Astrocyte (in vitro differentiated cells and primary cell): ENCODE measurements at places on chromosomes 12 and 14.
A peak's percentile ranks its signal among the peaks of the same experiment; 100 is the strongest.

DNA sequence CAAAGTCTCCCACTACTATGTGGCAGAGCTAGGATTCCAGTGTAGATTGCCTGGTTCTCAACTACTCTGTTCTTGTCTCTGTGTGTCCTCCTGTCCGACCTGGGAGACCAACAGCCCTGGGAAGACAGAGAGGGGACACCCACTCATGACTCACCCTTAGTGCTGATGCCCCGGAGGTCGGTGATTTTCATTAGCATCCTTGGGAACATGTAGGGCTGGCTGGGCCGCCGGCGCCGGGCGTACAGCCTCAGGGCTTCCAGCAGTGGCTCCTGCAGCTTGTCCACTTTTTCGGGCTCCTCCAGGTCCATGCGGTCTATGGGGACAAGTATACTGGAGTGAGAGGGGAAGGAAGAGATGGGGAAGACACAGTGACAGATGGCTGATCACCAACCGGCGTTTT lies 5.9 kb upstream of the ITGB7 start:
- DNase-seq = no peak

DNA sequence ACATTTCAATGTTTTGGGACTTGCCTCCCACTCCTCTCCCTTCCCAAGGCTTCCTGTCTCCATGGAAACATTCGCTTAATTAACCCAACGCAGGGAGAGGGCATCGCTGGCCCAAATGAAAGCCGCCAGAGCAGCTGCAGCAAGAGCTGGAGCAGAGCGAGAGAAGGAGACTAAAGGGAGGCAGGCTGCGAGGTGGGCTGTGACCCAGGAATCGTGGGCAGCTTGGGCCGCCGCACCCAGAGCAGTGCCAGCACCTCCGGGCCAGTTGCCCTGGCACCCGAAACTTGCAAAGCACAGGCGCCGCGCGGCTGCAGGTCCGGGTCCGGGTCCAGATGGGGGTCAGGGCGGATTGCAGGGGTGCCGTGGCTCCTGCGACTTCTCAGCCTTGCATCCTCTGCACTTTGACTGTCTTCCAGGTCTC lies 43.5 kb upstream of the PTPRQ start:
- peak; percentile 31 for DNase-seq

DNA sequence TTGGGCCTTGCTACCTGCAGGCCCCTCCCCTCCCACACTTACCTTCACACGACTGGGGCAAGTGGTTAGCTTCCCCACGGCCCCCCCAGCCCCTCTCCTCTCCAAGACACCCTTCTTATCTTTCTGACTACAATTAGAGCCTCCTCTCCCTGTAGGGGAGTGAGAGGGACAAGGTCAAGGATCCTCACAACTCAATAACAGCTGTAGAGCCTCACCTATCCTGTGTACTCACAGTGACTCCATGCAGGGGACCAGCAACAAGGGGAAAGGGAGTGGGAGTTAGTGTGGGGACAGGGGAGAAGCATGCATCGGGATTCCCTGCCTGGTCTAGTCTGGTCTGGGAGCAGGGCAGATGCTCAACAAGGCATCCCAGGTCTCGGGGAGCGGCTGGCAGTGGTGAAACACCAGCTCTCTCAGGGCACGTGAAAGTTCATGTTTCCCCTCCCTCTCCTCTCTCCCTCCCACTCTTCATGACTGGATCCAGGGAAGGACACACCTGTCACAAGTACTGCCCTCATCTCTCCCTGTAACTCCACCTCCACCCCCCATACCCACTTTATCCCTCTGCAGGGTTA lies 45.3 kb downstream of the SMUG1 start:
- no peak for DNase-seq

DNA sequence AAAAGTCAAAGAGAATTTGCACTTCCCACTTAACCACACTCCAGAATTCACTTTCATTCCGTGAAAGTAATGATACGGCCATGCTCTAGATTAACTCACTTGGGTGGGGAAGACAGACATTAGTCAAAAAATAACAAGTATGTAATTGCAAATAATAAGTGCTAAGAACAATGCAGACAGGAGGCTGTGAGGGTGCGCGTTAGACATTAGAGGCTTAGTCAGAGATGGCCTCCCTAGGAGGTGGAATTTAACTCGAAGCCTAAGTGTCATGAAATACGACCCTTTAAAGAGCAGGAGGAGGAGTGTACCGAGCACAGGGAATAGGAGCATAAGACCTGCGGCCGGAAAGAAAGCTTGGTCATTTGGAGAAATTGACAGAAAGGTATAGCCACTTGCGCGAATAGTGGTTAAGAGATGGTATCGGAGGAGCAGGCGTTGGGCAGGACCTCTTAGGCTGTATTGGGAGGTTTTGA lies 628 bp downstream of the SNRPF start:
- DNase-seq = peak; percentile 38

- DNase-seq = no peak
Measured at GRCh38 chr12:89721291-89721987, 12.8 kb upstream of the ATP2B1 start.

DNA sequence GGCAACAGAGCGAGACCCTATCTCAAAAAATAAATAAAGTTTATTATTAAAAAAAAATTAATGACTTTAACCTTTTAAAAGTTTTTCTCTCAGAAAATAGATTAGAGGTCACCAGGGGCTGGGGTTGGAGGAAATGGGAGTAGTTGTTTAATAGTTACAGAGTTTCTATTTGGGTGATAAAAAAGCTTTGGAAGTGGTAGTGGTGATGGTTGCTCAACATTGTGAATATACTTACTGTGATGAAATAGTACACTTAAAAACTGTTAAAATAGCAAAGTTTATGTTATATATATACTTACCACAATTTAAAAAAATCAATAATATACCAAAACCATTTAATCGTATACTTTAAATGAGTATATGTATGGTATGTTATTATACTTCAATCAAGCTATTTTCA lies 59.6 kb downstream of the ARL6IP4 start:
- DNase-seq = no peak

GRCh38 chr12:70427611-70428010 lies 61.5 kb downstream of the KCNMB4 start:
- no peak for DNase-seq

- DNase-seq = peak; percentile 34
Measured at GRCh38 chr14:67331368-67332125, 28.1 kb downstream of the ATP6V1D start.

DNA sequence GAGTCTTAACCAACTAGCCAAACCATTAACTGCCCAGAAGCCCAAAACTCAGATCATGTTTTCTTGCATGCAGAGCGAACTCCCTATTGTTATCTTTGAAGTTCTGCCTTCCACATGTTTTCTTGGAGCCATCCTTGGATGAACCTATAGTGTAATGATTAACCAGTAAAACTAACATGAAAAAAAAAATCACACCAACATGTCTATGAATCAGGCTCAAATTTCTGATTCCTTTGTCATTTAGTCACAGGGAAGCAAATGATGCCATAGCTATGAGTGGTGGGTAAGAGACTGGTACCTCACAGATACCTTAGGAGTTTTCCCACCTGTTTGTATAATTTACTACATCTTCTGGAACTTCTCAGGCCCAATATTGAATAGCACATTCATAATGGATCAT lies 70.7 kb downstream of the PTPRO start:
- no peak for DNase-seq

- DNase-seq = no peak
Measured at GRCh38 chr12:57227315-57228115, 2.0 kb upstream of the SHMT2 start.

- no peak for DNase-seq
Measured at GRCh38 chr14:105102361-105102870, 37.2 kb upstream of the GPR132 start.

DNA sequence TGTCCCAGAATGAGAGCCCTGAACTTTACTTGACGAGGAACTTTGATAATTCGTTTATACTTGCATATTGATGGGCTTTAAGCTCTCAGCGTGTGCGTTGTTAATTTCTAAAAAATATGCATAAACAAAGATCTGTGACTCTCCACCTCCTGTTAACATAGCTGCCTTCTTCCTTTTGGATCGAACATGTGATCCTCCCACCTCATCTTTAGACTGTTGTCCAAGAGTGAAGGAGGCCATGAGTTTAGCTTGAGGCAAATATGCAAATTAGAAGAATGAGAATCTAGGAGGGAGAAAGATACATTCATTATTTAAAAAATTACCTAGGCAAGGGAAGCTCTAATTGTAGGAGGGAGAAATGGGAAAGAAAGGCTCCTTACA lies 617 bp downstream of the TTC8 start:
- DNase-seq = peak; percentile 25

DNA sequence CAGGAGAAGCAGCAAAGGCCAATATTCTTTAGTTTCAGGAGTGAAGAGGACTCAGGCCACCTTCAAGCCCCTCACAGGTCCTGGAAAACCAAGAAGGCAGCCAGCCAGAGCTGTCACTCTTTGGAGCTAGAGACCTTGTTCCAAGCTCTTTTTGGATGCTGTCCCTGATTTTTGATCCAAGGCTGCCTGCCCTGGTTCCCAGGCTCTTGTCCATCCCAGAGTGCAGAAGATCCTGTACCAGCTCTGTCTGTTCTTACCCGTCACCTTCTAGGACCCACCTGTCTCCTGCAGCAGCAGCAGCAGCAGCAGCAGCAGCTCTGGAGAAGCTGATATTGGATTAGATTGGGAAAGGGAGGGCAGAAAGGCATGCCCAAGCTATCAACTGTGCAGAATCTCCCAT lies 157.1 kb upstream of the NEDD1 start:
- DNase-seq = no peak

DNA sequence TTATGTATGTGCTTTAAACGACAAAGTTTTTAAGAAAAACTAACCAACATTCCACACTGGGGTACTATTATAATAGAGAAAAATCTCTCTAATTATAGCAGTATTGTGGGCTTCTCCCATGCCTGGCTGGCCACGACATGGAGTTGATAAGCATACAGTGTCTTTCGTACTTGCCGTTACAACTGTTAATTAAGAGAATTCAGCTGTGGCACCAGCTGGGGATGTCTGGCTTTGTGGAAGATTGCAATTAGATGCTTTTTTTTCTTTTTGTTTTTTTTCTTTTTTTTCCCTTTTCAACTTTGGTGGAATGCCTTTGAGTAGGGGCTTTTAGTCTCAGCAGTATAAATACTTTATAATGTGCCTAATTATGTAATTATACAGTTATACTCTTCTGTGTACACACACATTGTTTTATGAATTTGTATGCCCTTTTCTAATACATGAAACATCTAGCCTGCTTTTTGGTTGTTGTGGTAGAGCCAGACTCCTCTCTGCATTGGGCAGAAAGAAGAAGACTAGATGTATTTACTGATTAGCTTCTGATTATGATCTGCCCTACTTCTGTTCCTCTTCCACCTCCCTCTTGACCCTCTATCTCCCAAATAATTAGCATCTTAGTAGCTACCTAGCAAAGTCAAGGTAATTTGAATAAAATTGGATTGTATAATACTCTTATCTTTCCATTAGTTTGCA lies 76.4 kb downstream of the SUSD6 start:
- no peak for DNase-seq

DNA sequence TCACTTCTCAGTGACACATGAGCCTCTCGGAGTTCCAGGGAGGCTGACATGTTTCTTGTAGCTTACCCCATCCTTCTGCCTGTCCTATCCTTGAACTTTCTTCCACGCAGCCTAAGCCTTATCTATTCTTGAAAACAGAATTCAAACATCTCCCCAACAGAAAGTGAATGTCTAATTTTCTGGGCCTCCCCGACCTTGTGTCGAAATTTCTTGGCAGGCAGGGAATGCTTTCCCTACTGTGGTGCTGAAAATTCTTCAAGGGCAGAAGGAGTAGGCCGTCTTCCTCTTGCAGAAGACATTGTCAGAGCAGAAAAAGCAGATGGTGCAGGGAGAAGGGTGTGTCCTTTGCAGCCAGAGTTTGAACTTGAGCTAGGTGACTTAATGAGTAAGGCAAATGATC lies 63.0 kb upstream of the TCL1B start:
- no peak for DNase-seq

DNA sequence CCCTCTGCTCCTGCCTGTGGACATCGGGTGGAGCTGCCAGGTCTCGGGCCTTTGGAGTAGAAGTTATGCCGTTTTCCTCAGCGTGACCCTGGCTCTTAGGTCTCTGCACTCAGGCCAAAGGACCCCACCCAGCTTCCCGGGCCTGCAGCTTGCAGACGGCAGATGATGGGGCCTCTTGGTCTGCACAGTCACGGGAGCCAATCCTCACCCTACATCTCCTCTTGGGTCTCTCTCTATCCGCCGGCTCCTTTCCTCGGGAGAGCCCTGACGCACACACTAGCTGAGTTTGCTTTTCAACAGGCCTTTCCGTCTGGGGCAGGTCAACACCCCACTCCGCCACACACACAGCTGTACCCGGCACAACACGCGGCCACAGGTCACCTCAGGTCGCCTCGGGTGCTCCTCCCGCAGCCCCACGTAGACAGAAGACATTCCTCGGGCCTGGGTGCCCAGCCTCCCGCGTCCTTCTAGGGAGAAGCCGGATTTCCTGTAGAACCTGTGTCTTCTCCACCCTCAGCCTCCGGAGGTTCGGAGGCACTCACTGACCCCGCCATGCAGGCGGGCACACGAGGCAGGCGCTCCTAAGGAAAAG lies 9.9 kb downstream of the GALNT9 start:
- no peak for DNase-seq

GRCh38 chr14:77099425-77100167 lies 1.5 kb downstream of the CIPC start:
- DNase-seq = peak; percentile 58

- DNase-seq = no peak
Measured at GRCh38 chr12:22860926-22861325, 236.0 kb downstream of the ETNK1 start.

DNA sequence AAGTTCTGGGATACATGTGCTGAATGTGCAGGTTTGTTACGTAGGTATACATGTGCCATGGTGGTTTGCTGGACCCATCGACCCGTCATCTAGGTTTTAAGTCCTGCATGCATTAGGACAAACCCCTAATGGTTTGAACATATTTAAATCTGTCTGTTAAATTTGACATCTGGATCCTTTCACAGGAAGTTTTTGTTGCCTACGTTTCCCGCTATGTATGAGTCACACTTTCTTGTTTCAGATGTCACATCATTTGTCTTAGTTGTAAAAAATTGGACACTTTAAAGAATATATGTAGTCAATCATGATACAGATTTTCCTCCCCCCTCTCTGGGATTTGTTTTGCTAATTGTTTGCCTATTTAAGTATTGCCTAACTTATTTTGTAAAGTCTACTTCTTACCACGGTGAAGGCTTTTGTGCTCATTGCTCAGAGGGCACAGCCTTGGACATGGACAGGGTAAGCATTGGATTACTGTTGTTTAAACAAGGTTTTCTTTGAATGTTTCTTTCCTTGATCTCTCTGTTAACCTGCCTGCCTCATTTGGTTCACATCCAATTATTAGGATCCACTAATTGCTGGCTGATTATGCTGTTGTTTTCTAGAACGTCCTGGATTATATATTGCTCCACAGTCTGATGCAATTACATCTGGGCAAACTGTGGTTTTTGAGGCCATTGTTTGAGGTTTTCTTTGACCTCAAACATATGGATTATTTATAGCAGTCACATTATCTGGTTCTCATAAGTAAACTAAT lies 1441.4 kb downstream of the AACS start:
- peak; percentile 38 for DNase-seq
